NCI-H510A treated with DMSO at 0.1 percent for 48 hours (cell line): ENCODE measurements at places on chromosomes 5 and 9.

- no peak for DNase-seq
Observed at GRCh38 chr5:175860531-175861045, 10.8 kb upstream of the CPLX2 start.

- no peak for DNase-seq
Observed at GRCh38 chr9:122475717-122476116, 2.0 kb downstream of the OR1J1 start.

- DNase-seq: peak; percentile 86
Observed at GRCh38 chr9:79300068-79300467, 271.7 kb upstream of the TLE4 start.

- DNase-seq: no peak
Observed at GRCh38 chr5:82298668-82299067, 20.5 kb upstream of the RPS23 start.
